Thoracic aorta (tissue), 2 donors: ENCODE measurements at places on chromosomes 5 and 9.

DNA sequence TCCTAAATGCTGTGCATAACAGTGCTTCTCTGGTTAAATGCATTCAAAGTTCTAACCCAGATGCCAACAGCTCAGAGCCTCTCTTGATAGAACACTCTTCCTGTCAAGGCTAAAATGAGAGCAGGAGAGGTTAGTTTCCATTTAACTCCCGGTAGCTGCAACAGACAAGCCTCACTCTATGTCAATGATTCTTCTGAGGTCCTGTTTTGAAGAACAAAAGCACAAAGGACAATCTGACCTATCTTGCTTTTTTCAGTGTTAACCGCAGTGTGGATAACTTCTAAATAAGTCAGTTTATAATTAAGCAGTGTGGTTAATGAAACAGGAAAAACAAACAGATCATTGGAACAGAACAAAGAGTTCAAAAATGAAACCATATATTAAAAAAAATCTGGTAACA, 80.7 kb downstream of the ANKRD55 start:
- no peak for DNase-seq

- DNase-seq: no peak
Observed at GRCh38 chr9:93315118-93315517, 131.2 kb downstream of the WNK2 start.

DNA sequence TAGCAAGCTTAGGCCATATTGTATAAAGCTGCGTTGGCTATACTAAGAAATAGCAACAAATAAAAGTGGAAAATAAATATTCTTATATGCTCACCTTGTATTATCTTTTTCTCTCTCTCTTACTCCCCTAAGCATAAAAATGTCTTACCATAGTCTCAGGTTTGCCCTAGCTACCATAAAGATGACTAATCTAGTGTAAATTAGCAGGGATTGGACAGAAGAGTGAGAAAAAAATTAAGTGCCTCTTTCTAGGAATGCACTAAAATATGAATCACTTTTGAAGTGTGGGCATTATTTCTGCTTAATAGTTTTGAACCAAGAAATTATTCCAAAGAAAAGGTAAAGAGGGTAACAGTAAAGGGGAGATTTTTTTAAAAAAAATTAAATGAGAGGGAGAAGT, 201.3 kb downstream of the HINT1 start:
- DNase-seq: no peak

DNA sequence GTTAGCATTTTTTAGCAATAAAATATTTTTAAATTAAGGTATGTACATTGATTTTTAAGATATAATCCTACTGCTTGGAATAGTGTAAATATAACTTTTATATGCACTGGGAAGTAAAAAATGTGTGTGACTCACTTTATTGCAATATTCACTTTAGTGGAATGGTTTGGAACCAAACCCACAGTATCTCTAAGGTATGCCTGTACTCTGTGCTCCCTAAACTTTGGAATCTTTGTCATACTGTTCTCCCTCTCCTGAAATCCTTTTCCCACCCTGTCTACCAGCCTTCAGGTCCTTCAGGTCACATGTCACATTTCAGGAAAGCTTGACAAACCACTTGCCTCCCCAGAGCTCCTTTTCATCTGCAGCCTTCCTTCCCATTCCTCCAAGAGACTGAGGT, 308.7 kb downstream of the SPOCK1 start:
- DNase-seq: no peak

DNA sequence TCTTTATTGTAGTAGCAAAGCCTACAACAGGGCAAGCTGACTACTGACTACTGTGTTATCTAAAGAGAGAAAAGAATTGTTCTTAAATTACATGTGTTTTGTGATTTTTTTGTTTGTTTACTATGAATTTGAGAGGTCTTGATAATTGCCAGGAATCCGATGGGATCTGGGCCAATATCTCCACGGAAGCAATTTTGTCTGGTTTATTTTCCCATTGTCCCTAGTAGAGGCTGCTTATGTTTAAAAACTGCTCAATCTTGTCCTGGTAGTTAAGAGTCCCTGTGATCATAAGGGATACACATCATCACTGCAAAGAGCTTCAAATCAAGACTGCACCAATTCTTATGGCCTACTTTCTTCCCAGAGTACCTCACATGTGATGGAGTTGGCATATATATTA, 94.4 kb downstream of the GLDC start:
- no peak for DNase-seq

GRCh38 chr5:176361437-176362232, at the start of gene KIAA1191:
TSS of gene KIAA1191 (minus strand) at chr5:176361764. CDS start at chr5:176359508, 2,256 bp downstream.
- peak; percentile 81 for DNase-seq

- no peak for DNase-seq
Observed at GRCh38 chr9:87973730-87974292, 522 bp downstream of the CDK20 start.

DNA sequence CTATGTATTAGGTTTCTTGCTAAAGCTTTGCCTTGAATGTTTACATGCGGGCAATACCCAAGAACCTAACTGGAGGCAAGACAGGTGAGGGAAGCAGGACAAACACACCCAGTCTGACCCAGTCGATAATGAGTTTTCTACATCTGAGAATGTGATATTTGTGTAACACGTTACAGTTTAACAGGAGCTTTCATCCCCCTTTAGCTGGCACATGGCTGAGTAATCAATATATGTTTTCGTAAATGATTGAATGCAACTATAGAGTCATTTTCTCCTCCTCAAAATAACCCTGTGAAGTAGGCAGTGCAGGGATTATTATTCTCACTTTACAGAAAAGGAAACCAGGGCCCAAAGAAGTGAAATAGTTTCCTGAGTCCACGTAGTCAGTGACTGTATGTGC, 84.7 kb upstream of the HTR4 start:
- DNase-seq: no peak

GRCh38 chr9:73259086-73259696, 107.5 kb downstream of the ANXA1 start:
- DNase-seq: no peak

DNA sequence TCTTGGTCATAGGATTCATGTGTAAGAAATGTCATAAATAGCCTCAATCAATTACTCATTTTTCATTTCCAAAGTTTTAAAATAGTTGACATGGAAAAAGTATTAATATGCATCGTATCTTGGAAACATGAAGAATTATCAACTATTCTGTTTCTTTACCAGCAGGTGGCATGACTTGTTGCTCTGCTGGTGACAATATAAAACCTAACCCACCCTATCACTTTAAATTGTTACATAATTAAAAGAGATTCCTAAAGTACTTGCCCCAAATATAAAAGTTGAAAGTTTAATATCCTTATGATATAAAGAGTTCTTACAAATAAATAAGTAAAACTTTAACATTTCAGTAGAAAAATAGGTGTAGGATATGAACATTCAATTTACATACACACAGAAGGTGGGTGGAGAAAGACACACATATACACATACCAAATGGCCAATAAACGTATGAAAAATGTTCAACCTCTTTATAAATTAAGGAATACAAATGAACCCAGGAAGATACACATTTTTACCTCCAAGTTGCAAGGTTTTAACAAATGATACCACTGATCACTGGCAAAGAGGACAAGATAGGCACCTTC, 30.6 kb downstream of the MAP1B start:
- DNase-seq: no peak
